ENCODE measurements at places on chromosomes 3 and 15. TPM values are rescaled to one million over a fixed set of nuclear protein-coding genes. Genes with fewer than 3 reads are reported as not detected.
A peak's percentile ranks its signal among the peaks of the same experiment; 100 is the strongest.

DNA sequence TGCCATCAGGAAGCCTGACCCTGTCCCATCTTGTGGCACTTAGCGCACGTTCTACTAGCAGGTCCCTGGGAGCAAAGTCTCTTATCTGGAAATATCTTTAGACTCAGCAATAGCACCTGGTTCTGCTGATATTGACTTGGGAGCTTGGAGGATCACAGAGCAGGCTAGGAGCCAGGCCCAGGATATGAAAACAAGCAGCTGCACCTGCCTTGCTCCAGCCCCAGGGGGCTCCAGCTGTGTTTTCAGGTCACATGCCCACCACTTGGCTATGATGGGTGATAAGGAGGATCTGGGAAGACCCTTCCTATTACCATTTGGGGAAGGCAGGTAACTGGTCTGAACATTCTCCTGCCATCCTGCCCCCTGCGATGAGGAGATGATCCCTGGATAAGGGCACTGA lies 87.8 kb downstream of the C3orf70 start:
- no peak for DNase-seq

DNA sequence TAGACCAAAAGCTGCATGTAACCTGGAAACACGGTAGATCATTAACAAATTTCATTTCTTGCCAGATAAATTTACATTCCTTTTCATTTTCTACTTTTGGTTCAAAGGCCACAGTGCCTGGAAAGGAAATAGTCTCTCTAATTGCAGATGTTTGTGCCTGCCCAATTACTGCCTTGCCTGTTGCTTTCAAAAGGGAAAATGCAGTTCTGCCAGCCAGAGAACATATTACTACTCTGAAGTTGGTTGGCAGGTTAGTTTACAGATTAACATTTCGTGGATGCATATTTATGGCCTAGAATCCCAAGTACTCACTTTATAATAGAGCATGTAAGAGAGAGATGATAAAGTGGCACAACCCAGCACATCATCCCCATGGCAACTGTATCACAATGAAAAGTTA lies 124.3 kb upstream of the LRRC3B start:
- no peak for DNase-seq

- no peak for DNase-seq
Observed at GRCh38 chr15:25795061-25795460, 68.1 kb downstream of the ATP10A start.

DNA sequence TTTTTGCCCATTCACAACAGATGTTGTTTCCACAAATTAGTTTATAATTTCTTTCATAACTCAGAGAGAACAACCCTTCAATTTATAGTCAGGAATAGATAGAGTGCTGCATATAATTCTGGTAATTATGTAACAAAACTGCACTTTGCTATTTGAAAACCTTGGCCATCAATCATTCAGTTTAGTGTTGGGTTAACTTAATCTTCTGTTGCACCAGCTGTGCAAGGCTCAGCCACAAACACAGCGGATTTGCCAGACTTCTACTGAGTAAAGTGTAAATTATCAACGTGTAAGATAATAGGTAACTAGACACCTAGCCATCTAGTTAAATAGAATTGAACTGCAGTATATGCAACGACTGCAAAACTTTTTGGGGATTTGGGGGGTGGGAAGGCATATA lies 1064.3 kb upstream of the EPHA6 start:
- no peak for DNase-seq

DNA sequence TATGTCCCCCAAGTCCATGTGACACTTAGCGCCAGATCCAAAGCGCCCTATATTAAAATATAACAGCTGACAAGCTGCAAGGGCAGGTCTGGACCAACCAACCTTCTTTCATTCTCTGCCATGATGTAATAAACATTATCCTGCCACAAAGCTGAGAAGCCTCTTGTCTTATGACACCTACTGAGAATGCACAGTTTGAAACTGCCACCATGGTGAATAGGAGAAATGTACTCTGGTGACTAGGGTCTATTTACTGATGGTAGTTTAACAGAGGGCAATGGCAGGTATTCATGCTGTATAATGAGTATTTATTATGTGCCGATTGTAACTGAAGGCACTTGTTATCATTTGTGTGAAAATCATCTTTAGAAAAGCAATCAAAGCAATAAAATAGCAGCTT lies 634.0 kb downstream of the OTOL1 start:
- no peak for DNase-seq

DNA sequence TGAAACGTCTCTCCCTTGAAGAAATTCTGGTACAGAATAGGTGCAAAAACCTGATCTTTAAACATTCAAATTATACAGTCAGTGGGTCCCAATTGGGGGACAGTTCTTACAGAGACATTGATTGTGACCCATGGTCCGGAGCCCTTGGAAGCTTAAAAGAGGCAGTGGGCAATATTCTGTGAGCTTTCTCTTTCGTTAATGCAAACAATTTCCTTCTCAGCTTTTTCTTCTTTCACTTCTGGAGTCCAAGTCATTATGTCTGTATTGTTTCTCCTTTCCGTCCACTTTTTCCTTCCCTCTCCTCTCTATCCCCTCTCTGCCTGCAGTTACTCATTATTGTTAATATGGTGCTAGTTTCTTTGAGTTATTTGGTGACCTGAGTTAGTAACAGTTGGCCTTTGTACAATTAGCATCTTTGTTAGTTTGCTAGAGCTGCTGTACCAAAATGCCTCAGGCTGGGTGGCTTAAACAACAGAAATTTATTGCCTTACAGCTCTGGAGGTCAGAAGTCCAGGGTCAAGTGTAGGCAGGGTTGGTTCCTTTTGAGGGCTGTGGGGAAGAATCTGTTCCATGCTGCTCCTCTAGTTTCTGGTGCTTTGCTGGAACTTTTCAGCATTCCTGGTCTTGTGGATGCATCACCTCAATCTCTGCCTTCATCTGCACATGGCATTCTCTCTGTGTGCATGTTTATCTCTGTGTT lies 102.6 kb downstream of the GMPS start:
- DNase-seq, result no peak

DNA sequence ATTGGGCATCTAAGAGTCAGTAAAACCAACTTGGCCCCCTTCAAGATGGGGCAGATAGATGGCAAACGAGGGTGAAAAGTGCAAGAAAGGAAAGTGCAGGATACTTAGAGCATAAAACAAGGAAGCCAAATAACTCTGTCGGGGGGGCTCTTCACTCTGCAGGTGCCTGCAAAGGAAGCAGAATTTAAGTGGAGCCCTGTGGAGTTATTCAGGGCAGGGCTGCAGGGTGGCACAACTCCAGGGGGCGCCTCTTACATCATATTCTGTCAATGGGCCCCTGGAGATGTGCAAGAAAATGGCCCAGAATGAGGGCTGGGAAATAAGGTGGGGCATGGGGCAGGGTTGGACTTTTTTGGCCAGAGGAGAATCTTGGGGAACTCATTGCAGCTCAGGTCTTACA lies 69.7 kb downstream of the CD47 start:
- DNase-seq, result no peak

DNA sequence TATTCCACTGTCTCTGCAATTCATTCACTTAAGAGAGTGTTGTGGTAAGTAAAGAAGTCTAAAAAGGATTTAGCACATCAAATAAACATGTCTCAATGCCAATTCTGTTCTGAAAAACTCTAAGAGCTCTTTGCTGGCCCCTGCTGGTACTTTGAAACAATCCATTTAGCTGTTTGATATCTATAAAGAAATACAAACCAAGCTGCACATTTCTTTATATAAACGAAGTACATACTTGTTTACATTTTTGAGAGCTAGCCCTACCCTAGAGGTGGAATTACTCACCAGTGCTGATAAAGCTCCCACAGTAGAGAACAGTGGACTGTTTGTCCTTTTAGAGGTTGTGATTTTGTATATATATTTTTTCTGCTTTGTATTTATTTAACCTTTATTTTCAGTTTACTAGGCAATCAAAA lies 75.5 kb downstream of the NEDD4 start:
- peak; percentile 30 for DNase-seq

GRCh38 chr3:170563712-170564423 lies 22.0 kb downstream of the SLC7A14 start:
- DNase-seq, result no peak

- DNase-seq, result no peak
Observed at GRCh38 chr3:72047221-72047871, 262.4 kb upstream of the PROK2 start.

DNA sequence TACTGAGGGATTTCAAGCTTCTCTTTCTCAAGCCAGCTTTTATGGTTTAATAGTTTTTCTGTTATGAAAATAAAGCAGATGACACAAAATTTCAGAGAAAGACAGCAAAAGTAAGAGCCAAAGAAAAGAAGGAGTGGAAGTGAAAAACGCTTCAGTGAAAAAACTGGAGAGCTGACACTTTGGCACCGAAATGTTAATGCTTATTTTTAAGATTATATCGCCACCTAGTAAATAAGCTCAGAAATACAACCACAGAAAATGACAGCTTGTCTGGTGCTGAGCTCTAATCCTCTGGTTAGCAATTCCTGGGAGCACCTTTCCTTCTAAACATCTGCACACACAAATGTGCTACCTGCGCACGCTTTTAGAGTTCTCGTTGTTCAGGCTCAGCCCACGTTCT lies 101.6 kb downstream of the ZPLD1 start:
- DNase-seq, result peak; percentile 42

GRCh38 chr3:52779011-52779836 lies 1.8 kb downstream of the ITIH1 start:
- no peak for DNase-seq

- DNase-seq, result no peak
Observed at GRCh38 chr15:49418811-49419210, 4.2 kb upstream of the FGF7 start.

DNA sequence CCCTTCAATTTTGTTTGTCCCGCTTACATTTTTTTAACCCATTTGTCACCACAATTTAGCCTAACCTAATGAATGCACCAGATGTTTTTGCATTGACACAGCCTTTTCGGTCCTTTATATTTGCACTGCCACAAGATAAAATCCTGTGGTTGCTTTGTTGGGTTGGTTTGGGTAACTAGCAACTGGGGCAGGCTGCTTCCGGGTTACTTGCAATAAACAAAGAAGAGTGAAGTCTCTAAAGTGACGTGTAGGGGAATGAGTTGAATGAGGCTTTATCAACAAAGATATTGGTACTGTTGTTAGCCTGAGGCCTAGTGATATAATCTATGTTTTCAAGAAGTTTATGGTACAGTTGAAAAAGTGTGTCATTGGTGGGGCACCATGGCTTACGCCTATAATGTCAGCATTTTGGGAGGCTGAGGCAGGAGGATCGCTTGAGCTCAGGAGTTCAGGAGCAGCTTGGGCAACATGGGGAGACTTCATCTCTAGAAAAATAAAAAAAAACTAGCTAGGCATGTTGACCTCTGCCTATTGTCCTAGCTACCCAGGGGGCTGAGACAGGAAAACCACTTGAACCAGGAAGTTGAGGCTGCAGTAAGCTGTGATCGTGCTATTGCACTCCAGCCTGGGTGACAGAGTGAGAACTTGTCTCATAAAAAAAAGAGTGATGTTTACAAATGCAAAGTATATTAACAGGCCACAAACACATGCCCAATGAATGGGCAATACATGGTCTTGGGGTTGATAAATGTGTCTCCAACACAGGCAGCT lies 121.8 kb downstream of the OXSM start:
- no peak for DNase-seq

DNA sequence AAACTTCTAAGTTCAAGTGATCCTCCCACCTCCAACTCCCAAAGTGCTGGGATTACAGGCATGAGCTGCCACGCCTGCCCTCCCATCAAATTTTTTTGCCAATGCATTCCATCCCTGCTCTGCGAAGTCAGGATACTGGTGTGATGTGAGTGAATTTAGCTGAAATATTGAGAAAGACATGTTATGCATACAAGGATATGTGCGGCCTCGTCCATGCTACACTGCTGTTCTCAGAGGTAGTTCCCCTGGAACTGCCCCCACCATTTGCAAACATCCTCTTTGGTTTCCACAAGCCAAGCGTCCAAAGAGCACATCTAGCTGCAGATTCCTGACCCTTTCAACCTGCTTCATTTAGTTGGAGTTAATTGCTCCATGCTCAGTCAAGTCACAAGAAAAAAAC lies 36.5 kb upstream of the BCL2A1 start:
- no peak for DNase-seq

DNA sequence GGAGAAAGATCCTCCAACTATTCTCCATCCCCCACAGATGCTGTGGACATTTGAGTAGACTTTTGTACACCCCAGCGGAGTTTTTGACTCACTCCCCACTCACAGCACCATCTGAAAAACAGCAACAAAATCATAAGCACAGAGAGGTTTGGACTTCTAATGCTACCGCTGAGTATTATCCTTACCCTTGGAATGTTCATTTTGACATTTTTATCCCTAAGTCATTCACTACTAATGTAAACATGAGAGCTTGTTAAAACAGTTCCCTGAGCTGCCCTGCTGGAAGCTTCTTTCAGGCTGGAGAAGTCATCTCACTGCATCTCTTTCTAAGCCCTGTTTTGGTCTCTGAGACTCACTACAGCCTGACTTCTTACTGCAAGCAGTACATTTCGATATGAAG lies 1045.9 kb downstream of the MCTP2 start:
- no peak for DNase-seq

- DNase-seq, result no peak
Observed at GRCh38 chr15:57427367-57427821, 51.1 kb downstream of the CGNL1 start.

- DNase-seq, result no peak
Observed at GRCh38 chr3:15271785-15272381, 60.5 kb downstream of the SH3BP5 start.

The INSYN1 gene
- 12.6 TPM for polyA plus RNA-seq

The PRSS50 gene
- polyA plus RNA-seq, result 3.2 TPM

The TERC gene
- 0.35 TPM for polyA plus RNA-seq

The GPR160 gene
- 26.2 TPM for polyA plus RNA-seq

The MEX3B gene
- 11.1 TPM for polyA plus RNA-seq
